ENCODE measurements at places on chromosomes 3 and 15.

DNA sequence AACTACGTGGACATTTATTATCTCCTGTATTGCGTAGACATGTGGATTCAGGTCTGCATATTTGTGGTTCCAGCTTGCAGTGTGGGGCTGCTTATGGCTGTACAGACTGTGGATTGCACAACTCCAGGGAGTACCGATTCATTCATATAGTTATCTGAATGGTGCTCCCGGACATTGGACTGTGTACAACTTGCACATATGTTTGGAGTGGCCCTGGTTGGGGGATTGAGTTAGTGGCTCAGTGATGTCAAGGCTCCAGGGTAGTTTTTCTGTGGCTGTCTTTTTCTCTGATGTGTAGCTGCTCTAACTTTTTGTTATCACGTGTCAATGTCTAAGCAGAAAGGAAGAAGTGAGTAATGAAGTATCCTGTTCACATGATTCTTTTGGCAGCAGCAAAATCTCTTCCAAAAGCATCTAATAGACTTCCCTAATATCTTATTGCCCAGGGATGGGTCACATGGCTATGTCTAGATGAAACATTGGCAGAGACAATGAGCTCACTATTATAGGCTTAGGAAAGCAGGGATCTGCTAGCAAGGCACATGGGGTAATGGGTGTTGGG, 15.8 kb downstream of the ST3GAL6 start:
- no peak for DNase-seq

DNA sequence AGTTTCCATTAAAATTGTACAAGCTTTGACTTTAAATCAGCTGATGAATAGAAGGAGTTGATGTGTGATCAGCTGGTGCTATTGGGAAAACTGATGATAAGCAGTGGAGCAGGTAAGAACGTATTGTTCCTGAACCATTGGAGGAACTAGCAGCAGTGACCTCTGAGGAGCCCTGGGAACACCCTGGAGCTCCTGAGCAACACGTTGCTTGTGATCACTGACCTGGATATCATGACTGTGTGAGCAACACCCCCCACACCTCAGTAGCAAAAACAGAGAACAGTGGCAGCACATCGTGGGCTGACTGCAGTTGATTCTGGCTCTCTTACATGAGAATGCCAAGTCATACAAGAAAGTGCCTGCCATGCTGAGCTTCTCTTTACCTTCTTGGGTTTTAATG, 72.9 kb downstream of the BLM start:
- DNase-seq, result no peak

GRCh38 chr3:10300087-10300486, 7.3 kb upstream of the GHRL start:
- no peak for DNase-seq

- DNase-seq, result no peak
Measured at GRCh38 chr3:131553495-131554247, 50.9 kb upstream of the MRPL3 start.

DNA sequence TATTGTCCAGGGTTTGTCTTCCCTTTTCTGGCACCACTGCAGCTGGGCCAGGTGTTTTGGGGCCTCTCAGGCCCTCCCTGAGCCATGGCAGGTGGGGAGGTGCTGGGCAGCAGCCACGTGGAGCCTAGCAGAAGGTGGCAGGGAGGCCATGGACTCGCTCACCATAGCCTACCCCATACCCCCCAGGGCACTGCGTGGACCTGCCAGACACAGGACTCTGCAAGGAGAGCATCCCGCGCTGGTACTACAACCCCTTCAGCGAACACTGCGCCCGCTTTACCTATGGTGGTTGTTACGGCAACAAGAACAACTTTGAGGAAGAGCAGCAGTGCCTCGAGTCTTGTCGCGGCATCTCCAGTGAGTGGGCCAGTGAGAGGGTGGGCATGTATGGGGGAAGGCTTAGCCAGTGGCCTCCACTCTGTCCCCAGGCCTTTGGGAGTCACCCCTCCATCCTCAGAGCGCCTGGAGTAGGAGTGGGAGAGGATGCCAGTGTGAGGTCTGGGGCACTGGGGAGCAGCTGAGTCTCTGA, 11.9 kb downstream of the SPINT1 start:
- DNase-seq, result no peak

GRCh38 chr15:87849181-87849580, 407.4 kb downstream of the NTRK3 start:
- no peak for DNase-seq

- no peak for DNase-seq
Measured at GRCh38 chr3:189132231-189132671, 39.5 kb upstream of the TPRG1 start.

GRCh38 chr3:159189994-159190669, 388.3 kb downstream of the MFSD1 start:
- DNase-seq, result no peak

DNA sequence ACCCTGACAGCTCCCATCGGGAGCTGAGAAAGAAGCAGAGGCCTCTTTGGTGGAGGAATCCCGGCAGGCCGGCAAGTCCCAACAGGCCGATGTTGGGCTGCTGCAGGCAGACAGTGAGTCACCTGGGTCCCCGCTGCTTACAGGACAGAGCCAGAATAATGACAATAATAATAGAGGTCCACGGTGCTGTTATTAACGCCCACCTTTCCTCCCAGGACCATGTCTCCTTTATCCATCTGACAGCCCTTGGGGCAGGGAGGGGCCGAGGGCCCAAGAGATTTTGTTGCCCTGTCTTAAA, 29.3 kb upstream of the MAGEF1 start:
- no peak for DNase-seq

GRCh38 chr3:137304313-137305056, 346.7 kb downstream of the IL20RB start:
- no peak for DNase-seq

DNA sequence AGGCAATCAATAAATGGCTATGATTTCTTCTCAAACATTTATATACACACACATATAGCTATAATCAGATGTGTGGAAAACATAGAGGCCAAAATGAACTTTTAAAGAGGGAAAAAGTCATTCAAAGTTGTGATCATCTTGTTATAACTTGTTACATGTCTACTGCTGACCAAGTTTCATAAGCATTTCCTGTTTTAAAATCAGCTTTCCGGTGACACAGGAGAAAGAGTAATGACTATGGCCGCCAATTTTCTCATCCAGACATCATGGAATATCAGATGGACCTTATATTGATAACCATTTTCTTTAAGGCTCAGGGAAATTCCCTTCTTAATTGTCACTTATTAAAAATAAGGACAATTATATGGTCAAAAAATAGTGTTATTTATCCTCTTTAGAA, 71.7 kb upstream of the AGTR1 start:
- DNase-seq, result no peak

- DNase-seq, result peak; percentile 20
Measured at GRCh38 chr3:23203708-23204330, 692 bp downstream of the UBE2E2 start.

- DNase-seq, result no peak
Measured at GRCh38 chr15:52343831-52344230, 48.2 kb upstream of the MYO5C start.

DNA sequence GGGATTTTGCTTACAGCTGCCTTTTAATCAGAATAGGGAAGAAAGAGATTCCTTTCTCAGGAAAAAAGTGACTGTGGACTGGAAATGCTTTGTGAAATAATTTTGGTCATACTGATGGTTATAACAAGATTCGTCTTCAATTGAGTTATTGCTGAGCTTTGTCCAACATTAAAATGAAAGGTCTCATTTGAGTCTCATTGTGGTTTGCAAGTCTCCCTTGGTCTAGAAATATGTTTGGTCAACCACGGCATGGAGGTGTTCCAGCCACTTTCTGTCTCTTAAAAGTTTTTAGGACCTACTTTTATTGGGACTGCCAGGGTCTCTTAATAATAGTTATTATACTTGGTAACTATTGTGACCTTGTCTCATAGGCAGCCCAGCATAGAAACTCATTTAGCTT, 15.3 kb downstream of the FLNB start:
- DNase-seq, result no peak

DNA sequence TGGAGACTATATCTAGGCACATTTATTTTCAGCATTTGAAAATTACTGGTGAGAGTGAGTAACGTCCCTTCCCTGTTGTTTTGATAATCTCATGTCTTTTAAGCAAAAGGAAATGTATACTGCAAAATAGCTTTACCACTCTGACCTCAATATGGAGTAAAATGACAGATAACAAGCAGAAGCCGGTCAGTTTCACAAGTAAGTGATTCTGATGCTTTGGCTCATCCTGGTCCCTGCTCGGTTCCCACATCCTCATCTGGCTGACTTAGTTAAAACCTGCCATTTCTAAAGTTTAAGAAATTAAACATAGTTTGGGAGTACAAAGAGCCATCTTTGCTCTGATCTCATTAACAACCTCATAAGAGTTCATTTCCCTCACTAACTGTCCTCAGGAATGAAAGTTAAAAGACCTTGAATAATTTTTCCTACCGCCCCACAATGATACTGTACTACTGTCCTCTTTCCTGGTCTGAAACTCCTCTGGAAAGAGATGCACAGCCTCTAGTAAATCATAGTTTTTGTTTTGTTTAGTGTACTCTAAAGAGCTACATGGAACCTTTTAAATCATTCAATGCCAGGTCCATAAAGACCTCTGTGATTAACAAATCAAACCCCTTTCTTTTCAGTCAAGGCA, 72.3 kb upstream of the ICE2 start:
- DNase-seq, result no peak

GRCh38 chr15:66993090-66993489, 72.3 kb upstream of the SMAD3 start:
- DNase-seq, result no peak

DNA sequence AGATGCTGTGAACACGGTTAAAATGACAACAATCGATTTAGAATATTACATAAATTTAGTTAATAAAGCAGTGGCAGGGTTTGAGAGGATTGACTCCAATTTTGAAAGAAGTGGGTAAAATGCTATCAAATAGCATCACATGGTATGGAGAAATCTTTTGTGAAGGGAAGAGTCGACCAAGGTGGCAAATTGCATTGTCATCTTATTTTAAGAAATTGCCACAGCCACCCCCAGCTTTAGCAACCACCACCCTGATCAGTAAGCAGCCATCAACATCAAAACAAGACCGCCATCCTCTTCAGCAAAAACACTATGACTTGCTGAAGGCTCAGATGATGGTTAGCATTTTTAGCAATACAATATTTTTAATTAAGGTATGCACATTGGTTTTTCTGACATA, 5.7 kb upstream of the CCR5 start:
- DNase-seq, result no peak

DNA sequence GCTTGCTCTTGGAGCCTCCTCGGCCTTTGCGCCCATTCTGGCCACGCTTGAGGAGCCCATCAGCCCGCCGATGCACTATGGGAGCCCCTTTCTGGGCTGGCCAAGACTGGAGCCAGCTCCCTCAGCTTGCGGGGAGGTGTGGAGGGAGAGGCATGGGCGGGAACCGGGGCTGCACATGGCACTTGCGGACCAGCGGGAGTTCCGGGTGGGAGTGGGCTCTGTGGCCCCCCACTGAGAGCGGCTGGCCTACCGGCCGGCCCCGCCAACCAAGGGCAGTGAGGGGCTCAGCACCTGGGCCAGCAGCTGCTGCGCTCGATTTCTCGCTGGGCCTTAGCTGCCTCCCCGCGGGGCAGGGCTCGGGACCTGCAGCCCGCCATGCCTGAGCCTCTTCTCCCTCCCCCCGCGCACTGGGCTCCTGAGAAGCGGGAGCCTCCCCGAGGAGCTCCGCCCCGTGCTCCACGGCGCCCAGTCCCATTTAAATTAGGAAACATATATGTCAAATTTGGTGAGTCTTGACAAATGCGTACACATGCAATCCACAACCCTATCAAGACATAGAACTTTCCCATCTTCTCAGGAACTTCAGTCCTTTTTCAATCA, 97.6 kb upstream of the CNTN3 start:
- DNase-seq, result no peak

DNA sequence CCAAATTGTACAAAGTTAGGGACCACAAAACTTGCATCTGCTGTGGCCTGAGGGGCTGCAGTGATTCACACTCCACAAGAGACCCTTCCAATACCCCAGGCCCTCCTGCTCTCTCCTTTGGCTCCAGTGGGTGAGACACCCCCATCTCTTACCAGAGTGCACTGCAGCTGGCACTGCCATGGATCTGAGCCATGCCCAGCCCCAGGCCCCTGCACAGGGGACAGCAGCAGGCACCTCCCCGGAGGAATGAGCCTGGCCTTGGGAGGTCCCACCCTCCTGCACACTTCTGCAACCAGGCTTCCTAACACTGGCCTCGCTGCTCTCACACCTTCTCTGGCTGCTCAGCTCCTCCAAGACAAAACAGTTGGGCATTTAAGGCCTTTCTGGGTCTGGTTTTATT, 16.3 kb upstream of the TSPAN3 start:
- DNase-seq, result no peak

GRCh38 chr3:17431004-17431403, 311.4 kb downstream of the TBC1D5 start:
- peak; percentile 6 for DNase-seq

- no peak for DNase-seq
Measured at GRCh38 chr15:32838820-32839219, 121.0 kb downstream of the GREM1 start.

- no peak for DNase-seq
Measured at GRCh38 chr15:74960995-74961588, 4.5 kb upstream of the RPP25 start.

DNA sequence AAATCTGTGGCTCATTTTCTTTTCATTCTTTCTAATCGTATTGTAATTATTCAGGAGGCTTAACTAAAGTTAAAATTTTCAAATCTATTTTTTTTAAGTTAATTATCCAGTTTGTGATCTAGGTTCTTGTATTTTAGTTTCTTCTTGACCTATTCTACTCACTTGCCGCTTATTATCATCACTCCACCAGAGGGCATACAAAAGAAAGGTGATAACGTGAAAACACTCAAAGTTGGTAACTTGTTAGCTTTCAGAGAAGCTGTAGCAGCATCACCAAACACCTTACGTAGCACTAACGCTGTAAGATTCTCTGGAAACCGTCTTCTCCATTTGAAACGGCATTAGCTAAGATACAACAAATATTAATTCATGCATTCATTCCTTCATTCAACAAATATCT, 4.8 kb downstream of the GNB4 start:
- DNase-seq, result no peak

DNA sequence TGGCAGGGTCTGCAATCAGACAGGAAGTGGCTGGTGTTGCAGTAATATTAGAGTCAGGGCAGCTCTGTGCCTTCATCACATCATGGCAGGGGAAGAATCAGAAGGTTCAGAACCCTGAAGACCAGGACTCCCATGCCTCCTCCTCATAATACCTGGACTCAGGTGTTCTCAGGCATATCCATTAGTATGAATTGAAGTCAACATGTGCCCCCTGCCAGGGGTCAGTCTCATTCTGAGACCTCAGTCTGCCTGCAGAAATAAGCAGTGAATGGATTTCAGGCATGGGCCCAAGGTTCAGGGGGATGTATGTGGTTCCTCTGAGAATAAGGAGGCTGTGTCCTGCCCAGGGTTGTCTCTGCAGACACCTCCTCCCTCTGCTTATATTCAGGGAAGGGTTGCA, 74.2 kb downstream of the SPSB4 start:
- no peak for DNase-seq

DNA sequence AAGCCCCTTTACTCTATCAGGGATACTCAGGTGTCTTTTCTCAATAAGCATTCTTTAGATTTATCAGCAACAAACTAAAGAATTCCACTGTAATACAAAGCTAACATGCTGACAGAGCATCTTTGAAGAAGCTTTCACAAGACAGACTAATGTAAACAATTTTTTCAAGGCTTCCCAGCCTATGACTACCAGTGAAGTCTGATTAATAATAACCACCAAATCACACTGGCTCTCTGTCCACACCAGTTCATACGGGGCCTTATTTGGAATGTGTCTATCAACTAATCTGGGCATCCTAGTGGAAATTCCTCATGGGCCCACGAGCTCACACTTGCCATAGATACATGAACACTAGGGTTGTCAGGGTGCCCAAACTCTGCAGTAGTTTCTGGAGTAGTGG, 84.5 kb downstream of the EFL1 start:
- DNase-seq, result no peak
